Osteocyte (in vitro differentiated cells): ENCODE measurements at places on chromosomes 2 and 18. TPM values are rescaled to one million over a fixed set of nuclear protein-coding genes. Genes with fewer than 3 reads are reported as not detected.

Gene NOTO
- not detected in 2 replicates for total RNA-seq

- H3K36me3 ChIP-seq = peaks cover 2% of the 10 kb centered on the region
- H3K4me1 ChIP-seq = peaks cover 39% of the 10 kb centered on the region
- H3K27ac ChIP-seq = no peak overlapping the region
- H3K27me3 ChIP-seq = peaks cover 17% of the 10 kb centered on the region
- no peak overlapping the region for H3K4me3 ChIP-seq
- DNase-seq = no peak
Observed at GRCh38 chr2:106053581-106053980, 140.5 kb downstream of the UXS1 start.

- DNase-seq = no peak
- H3K4me3 ChIP-seq = no peak overlapping the region
- peaks cover 66% of the 10 kb centered on the region for H3K4me1 ChIP-seq
- H3K27me3 ChIP-seq = no peaks in the 10 kb centered on the region
- H3K27ac ChIP-seq = peak overlapping the region; percentile 96
Observed at GRCh38 chr2:215919624-215920243, 93.6 kb downstream of the MREG start.

DNA sequence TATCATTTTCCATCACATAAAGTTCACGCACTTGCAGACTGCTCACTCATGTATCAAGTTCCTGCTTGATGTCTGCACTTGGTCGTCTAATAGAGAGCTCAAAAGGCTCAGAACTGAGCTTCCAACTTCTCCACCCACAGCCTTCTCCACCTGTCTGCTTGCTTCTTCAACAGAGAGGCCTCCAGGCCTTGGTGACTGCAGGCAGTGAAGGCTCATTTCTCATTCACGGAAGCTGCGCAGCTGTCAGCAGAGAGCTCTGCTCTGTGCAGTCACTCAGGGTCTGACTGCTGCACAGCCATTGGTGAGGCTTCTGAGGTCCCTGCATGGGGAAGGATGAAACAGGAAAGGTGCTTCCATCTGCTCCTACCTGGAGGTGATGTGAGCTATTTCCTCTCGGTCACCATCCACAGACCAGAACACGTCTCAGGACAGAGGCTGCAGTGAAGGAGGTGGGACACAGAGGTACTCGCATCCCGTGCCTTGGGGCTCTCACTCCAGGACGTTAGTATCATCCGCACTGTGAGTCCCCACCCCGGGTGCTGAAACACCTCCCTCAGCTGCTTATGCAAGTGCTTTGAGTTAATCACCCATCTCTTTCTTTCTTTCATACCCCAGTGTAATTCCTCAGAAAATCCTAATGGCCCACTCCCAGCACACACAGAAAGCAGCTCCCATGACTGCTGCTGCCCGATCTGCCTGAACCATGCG, 126.2 kb downstream of the TMEM18 start:
- peaks cover 28% of the 10 kb centered on the region for H3K27me3 ChIP-seq
- H3K36me3 ChIP-seq = no peaks in the 10 kb centered on the region
- DNase-seq = no peak
- no peak overlapping the region for H3K4me3 ChIP-seq
